ENCODE measurements at places on chromosomes 2 and 18.

DNA sequence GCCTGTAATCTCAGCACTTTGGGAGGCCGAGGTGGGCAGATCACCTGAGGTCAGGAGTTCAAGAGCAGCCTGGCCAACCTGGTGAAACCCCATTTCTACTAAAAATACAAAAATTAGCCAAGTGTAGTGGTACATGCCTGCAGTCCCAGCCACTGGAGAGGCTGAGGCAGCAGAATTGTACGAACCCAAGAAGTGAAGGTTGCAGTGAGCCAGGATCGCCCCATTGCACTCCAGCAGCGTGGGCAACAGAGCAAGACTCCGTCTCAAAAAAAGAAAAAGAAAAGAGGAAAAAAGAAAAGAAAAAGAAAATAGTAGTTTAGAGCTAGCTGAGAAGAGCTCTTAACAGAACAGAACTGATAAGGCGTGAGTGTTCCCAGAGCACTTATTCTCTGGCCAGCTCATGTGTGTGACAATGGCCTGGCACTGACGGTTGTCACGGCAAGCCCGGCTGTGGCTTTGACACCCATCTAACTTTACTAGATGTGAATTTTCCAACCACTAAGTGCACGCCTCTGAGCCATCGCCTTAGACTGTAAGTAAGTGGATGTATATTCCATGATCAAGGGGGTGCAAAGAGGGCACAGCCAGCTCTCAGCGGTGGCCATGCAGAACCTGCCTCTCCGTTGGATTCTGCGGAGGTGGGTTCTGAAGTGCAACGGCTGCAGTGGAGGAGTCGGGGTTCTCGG is 80.0 kb downstream of the ZNF516 start:
- no peak for DNase-seq

DNA sequence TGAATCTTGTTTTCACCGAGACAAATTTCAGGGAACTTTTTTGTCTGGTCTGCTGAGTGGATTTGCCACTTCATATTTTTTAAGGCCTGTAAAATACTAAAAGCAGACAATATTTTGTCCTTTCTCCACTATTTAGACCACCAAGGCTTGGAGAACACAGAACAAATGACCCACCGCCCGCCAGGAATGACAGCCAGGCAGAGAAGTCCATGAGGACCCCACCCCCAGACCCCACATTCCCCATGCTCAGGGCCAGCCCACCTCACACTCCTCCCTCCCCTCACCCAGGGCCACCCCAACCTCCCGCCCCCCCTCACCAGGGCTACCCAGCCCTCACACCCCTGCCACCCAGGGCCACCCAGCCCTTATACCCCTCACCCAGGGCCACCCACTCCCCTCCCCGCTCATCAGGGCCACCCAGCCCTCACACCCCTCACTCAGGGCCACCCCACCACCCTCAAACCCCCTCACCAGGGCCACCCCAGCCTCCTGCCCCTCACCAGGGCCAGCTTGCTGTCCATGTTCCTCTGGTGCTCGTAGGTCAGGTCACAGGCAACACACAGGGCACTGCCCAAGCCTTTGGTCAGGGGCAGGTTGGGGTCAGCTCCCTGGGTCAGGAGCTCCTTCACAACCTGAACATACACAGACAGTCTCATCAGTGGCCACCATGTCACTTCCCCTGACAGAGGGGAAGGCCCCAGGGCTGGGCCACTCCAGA is 50.6 kb downstream of the ANKMY1 start:
- DNase-seq, result no peak

- no peak for DNase-seq
These were observed 8.3 kb downstream of the DLX1 start for GRCh38 chr2:172093416-172094293.

DNA sequence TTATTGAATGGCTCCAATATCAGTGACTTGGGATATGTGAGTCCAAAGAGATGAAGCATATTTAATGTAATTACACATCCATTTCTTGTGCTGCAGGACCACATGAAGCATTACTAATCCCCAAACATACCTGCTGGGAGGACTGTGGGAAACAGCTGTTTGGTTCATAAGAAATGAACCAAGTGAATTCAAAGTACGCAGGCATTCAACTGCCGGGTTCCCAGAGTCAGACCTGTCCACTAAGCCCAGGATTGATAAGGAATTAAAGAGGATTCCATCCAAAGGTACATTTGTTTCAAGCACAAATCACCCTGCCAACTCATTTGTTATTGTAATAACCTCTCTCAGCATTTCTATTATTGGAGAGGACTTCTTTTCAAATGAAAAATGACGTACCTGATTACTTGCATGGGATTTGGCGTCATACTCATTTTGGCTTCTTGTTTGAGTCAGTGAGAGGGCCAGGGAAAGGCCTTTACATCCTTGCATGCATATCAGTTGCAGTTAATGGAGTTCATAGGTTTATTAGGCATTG is 230.7 kb downstream of the TXNL1 start:
- no peak for DNase-seq

GRCh38 chr2:127220102-127220767 is at the start of gene CYP27C1:
CYP27C1 (minus strand) TSS chr2:127220299; CDS start chr2:127220270, 29 bp downstream.
- no peak for DNase-seq

- no peak for DNase-seq
These were observed 103.4 kb upstream of the RNU4ATAC start for GRCh38 chr2:121427187-121427689.

DNA sequence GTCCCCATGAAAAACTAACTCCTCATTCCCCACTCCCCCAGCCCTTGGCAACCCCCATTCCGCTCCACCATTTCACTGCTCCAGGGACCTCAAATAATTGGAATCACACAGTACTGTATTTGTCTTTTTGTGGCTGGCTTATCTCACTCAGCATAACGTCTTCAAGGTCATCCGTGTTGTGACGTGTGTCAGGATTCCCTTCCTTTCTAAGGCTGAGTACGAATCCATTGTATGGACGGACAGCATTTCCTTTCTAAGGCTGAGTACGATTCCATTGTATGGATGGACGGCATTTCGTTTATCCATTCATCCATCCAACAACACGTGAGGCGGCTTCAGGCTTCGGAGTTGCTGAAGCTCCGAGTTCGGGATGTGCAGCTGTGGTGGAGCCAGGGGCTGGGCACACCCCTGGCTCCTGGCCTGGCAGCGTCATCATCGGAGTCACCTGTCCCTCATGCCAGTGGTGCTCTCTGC is 1.2 kb upstream of the ASB1 start:
- no peak for DNase-seq

DNA sequence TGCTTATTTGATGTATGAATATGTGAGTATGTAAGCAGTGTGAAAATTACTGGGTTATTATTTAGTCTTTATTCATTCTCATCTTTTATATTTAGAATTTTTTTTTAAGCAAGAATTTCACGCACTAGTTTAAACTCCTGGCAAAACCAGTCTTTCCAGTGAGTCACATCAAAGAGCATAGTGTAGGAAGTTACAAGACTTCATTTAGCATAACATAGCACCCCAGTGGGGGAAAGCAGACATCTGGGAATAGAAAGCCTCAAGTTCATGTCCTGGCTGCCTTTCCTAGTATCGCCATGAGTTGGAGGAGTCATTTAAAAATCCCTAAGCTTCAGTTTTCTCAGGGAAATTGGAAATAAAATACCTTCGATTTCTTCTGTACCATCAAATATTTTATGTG is 408.3 kb downstream of the NUP35 start:
- no peak for DNase-seq

DNA sequence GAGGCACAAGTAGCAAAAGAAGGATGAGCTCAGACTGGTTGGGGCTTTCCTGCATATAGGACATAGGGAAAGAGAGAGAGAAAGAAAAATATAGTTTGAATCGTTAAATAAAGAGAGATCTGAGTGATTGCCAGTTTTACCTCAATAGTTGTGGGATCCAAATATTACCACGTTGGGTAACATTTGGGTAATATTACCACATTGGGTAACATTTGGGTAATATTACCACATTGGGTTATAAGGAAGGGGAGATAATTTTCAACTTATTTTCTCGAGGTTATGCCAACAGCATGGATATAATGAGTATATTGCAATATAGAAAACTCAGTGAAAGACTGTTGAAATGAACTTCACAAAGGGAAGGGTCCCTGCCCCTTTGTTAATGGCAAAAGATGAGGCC is 20.7 kb downstream of the SP140 start:
- DNase-seq, result no peak

DNA sequence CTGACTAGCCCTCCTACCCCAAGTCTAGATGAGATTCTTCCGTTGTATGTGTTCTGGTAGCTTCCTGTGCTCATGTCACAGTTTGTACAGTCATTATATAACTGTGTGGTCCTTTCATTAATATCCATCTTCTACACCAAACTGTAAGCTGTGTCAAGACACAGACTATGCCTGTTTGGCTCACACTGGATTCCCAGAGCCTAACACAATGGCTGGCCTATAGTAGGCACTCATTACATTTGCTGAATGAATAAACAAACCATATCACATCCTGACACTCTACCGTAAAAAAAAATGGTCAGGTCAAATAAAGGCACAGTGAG is 72.6 kb downstream of the ANKRD44 start:
- no peak for DNase-seq

GRCh38 chr18:46333431-46334135 is 229.4 kb downstream of the HAUS1 start:
- DNase-seq, result peak; percentile 62

DNA sequence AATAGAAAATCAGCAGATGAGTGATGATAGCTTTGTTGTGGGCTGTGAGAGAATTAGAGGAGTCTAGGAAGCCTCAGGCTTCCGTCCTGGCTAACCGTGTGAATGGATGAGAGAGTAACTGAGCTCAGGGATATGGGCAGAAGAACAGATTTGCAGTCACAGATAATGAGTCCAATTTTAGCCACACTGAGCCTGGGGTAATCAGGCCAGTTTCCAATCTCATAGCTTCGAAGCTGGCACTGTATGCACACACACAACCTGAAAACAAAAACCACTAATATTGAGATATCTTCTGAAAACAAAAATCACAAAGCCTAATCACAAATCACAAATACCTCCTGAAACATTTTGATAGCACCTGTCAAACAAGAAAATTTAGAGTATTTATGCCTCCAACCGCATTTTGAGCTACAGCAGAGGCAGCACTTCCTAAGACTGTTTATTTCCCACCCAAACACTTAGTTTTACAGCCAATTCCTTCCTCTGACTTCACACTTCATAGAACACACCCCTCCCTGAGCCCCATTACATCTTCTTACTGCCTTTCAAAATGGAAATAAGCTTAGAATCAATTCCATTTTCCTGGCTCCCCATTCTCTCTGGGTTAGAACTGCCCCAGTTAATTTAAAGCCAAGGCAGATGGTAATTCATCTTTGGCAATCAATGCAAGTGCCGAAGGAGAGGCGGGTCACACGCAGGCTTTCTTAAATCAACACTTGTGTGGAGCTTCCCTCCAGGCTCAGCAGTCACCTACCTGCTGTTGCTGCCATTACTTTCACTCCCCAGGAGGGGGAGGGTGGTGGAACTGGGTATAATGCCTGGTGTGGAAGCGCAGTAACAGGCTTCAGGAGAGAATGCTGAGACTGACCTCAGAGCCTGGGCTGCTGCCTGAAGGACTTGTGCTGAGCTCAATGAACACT is 18.9 kb downstream of the TTR start:
- no peak for DNase-seq

DNA sequence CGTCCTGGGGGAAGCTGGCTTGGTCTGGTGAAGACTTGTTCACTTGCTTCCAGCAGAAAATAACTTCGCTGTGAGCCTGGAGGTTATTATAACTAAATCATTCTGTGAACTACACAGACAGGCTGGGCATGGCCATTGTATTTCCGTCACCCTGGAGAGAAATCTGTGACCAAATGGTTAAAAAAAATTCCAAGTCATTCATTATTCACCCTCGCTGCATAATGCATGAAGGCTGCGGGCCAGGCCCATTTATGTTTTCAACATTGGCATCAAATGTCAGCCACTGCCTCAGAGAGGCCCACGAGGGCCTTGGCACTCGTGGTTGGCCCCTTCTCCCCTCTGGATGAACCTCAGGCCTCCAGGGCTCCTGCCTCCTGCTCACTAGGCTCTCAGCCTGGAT is 57.7 kb downstream of the RRM2 start:
- no peak for DNase-seq

- DNase-seq, result no peak
These were observed 2.1 kb downstream of the SOX11 start for GRCh38 chr2:5694306-5694705.

DNA sequence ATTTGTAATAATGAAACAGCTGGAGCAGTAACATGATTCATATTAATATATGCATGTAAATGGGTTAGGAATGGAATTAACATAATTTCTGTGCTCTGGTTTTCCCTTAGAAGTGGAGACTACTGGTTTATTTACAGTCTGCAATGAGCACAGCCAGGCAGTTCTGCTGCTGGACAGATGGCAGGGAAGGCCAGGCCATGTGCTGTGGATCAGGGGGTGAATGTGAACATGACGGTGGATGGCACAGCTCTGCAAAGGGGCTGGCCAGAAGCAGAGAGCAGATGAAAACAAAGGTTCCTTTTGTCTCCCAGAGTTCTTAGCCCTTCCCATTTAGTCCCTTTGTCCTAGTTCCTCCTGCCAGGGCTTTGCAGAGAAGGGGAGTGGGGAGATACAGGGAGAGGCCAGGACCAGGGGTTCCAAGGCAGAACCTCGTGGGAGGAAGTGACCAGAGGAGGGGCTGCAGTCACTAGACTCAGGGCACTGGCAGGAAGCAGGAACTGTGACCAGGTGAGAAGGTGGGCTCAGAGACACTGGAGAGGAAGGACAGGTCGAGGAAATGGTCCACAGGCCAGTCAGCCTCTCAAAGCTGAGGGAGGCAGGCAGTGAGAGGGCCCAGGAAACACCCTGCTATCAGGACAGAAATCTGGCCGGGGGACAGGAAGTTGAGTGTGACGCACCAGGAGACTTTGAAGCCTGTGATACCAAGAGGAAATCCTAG is 112.9 kb upstream of the ATP8B1 start:
- DNase-seq, result peak; percentile 61

DNA sequence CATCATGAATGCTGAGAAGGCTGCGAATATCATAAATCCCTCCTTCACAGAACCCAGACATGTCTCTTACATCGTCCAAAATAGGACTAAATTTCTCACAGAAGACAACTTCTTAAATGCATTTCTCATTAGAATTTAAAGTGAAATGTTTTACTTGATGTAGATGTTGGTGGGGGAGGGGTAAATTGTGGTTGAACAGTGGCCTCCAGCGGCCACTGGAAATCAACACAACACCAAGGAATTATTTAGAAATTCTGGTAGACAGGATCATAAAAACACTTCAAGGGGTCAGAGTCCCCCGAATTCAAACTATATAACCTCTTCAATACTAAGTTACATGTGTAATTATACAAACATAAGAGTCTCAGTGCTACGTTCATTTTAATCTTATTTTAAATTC is 135.9 kb downstream of the ABCA12 start:
- no peak for DNase-seq

Measured in nucleus accumbens (tissue), 56 donors.